ENCODE measurements at places on chromosomes 6 and 20.

DNA sequence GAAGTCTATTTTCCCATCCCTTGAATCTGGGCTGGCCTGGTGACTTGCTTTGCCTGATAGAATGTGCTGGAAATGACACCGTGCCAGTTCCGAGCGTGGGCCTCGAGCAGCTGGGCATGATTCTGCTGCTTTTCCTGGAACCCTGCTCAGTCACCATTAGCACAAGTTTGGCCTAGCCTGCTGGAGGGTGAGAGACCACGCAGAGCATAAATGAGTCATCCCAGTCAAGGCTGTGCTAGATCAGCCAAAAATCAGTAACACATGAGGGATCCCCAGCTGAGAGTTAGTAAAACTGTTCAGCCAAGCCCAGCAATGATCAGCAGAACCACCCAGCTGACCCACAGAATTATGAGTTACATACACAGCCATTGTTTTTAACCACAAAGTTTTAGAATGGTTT, 74.8 kb upstream of the TOP1 start:
- DNase-seq, result no peak

GRCh38 chr6:47407300-47408281, 70.0 kb upstream of the CD2AP start:
- DNase-seq, result no peak

GRCh38 chr20:20513720-20514119, 145.8 kb downstream of the INSM1 start:
- no peak for DNase-seq

DNA sequence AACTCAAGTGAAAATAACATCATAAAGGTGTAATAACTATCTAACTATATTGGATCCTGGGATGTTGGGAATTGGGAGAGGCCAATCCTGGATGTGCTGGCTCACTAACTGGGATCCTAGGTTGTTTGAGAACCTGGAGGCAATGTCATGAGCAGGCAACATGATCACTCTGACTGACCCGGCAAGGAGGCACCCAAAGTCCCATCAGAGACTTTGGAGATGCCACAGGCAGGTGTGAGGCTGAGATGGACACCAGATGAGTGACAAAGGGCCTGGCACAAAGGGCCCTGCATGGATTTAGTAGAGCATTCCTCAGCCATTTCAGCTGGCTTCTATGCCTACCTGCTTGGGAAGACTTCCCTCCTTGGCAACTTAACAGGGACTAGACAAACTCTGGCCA, 38.4 kb upstream of the MYLIP start:
- DNase-seq, result no peak

GRCh38 chr6:14388371-14388770, 270.8 kb downstream of the CD83 start:
- DNase-seq, result no peak
